Chondrocyte (in vitro differentiated cells): ENCODE measurements at places on chromosomes 7 and 10. TPM values are rescaled to one million over a fixed set of nuclear protein-coding genes. Genes with fewer than 3 reads are reported as not detected.

The TUBB8 gene
- total RNA-seq = 0.22 TPM in 1 of 3 replicates, not detected in the others

The AASS gene
- 6.7 to 8.8 TPM (median 7.3 TPM) in 3 replicates for total RNA-seq

- H3K27ac ChIP-seq = no peak overlapping the region
- H3K27me3 ChIP-seq = no peaks in the 10 kb centered on the region
- no peaks in the 10 kb centered on the region for H3K36me3 ChIP-seq
These were observed 168.2 kb downstream of the LRRC4 start for GRCh38 chr7:127863082-127863481.

DNA sequence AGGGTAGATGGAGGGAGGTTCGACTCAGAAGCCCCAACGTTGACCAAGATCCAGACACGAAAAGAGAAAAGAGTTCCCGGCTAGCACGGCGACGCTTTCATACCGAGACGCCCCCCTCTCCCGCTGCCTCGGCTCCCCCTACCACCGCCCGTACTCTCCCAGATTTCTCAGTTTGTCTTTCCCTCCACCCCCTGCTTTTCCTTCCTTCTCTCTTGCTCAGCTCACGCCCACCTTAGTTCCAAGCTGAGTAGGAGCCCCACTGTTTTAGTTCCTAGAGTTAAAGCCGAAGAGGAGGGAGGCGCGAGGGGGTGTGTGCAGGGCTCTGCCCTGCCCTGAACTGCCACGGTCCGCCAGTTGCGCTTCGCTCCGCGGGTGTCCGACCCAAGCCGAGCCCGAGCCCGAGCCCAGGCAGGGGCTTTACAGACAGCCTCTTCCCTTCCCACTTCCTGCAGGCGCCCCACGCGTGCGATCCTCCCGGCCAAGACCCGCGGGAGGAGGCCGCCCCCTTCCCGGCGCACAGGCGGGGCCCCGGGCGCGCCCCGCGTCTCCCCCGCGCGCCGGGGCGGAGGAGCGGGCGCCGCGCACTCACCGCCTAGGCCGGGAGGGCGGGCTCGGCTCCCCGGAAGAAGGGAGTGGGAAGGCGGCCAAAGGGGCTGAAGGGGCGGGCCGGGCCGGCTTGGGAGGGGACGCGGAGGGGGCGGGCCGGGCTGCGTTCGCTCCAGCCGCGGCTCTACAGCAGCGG is at the start of gene EPHB6:
Gene EPHB6 (plus strand): TSS at position 705 of the 742 bp plus-strand sequence. CDS start 8,152 bp downstream, outside the sequence.
- DNase-seq = no peak
- no peaks in the 10 kb centered on the region for H3K4me1 ChIP-seq
- H3K27ac ChIP-seq = no peak within 1 kb of the TSS
- no peaks in the 10 kb centered on the region for H3K36me3 ChIP-seq
- peaks cover 40% of the 10 kb centered on the region for H3K27me3 ChIP-seq

DNA sequence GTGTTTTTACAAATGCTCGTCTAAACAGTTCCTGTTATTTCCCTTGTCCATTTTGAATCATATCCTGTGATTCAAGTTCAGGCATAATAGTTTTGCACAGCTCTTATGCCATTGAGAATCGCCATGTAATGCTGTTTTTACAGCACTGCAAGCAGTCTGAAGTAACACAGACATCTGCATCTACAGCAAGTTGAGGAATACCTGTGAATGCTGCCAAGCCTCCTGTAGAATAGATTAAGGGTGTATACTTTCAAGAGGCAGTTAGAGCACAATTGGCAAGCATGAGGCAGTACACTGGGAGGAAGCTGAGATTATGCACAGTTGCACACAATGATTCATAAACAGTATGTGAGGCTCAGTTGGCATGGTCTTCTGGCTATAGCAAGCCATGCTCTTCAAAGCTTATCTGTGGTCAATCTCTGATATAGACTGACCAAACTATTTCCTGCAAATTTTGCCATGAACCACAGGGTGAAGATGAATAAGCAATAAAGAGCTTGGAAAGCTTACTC is 121.9 kb upstream of the AKR1E2 start:
- H3K4me3 ChIP-seq = no peak overlapping the region
- DNase-seq = no peak
- no peaks in the 10 kb centered on the region for H3K27me3 ChIP-seq
- H3K4me1 ChIP-seq = peaks cover 7% of the 10 kb centered on the region
- H3K27ac ChIP-seq = peak overlapping the region; percentile 22
- H3K36me3 ChIP-seq = no peaks in the 10 kb centered on the region

DNA sequence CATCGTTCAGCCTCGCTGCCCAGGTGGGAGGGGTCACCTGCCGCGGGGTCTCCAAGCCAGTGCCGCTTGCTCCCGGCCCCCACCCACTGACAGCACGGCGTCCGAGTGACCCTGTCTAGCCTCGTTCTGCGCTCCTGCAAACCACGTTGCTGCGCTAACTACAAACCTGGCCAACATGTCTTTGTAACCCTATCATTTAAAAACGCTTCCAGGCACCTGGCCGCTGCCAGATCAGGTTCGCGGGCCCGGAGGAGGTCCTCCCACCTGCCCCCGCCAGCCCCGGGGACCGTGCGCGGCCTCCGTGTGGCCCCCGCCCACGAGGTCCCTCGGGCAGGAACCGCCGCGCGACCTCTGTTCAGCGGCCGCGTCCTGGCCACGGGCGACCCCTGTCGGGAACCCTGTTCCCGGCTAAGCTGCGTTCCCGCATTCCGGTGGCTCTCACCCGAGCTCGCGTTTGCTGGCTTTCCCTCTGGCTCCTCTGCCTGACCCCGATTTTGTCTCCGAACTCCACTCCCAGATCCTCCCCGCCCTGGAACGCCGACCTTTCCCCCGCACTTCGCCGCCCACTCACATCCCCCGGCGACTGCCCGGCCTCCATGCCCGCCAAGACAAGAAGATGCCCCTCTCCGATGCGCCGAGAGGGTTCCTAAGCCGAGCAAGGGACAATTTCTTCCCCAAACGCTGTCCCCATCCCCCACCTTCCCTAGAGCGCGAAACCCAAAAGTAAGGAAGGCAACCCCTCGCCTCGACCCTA is 2.4 kb downstream of the SFMBT2 start:
- H3K27ac ChIP-seq = no peak overlapping the region
- H3K27me3 ChIP-seq = peaks cover 19% of the 10 kb centered on the region
- H3K4me1 ChIP-seq = peaks cover 30% of the 10 kb centered on the region
- no peak for DNase-seq
- H3K36me3 ChIP-seq = no peaks in the 10 kb centered on the region

- no peak overlapping the region for H3K4me3 ChIP-seq
- no peak overlapping the region for H3K27ac ChIP-seq
- DNase-seq = no peak
- peaks cover 23% of the 10 kb centered on the region for H3K27me3 ChIP-seq
These were observed 55.7 kb upstream of the ITPRID1 start for GRCh38 chr7:31458203-31458602.

DNA sequence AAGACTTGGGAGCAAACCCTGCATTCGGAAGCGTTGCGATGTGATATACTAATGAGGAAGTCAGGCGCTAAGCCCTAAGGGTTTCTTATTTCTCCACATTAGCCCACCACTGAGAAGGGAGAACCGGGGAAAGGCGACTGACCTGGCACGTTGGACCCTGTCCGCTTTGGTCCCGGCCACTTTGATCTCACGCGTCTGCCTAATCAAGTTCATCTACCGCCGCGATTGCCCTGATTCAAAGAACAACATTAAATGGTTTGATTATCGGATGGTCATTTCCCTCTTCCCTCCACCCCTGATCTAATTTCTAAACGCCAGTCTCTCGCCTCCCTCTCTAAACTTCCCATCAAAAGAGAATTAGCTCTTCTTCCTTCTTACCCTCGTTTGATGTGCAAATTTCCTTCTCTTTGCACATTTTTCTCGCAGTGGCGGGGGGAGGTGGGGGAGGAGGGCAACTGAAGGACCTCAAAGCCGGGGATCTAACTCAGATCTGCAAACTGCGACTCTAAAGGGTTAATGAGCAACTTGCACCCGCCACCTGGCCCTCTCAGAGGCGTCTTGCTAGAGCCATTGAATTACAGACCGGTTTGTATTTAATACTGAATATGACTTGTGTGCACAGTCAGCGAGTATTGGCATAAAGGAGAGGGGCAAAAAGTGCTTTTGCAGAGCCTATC is 687 bp upstream of the DKK1 start:
- H3K4me3 ChIP-seq = peak overlapping the region; percentile 98
- peaks cover 68% of the 10 kb centered on the region for H3K4me1 ChIP-seq
- H3K27me3 ChIP-seq = no peaks in the 10 kb centered on the region
- H3K36me3 ChIP-seq = peaks cover 2% of the 10 kb centered on the region
- no peak for DNase-seq
- peak overlapping the region; percentile 94 for H3K27ac ChIP-seq

DNA sequence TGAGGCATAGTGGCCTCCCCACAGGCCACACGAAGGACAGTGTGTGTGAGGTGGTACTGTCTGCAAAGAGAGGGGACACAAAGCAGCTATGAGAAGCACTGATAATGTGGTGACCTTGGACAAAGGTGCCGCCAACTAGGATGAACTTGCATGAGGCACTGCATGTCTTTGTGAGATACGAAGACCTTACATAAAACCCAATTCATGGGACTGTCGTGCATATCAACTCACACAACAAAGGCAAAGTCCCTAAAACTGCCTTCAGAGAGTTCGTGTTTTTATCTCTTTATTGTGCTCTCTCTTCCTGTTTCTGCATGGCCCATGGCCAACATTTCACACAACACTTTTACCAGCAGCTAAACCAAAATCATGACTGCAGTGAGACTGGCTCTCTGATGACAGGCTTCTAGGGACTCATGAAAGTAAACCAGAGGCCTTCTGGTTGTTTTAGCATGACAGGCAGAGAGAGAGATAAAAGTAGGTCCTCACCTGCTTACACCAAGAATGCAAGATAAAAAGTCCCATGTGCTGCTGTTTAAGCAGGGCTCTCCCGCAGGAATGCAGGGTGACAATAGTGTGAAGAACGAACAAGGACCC is 347.8 kb downstream of the ELMO1 start:
- no peak overlapping the region for H3K27ac ChIP-seq
- no peak overlapping the region for H3K4me3 ChIP-seq
- no peak for DNase-seq

- H3K27ac ChIP-seq = no peak overlapping the region
- DNase-seq = no peak
- H3K27me3 ChIP-seq = no peaks in the 10 kb centered on the region
- peaks cover 2% of the 10 kb centered on the region for H3K36me3 ChIP-seq
- H3K4me3 ChIP-seq = no peak overlapping the region
These were observed 35.3 kb upstream of the IFRD1 start for GRCh38 chr7:112414855-112415490.
